ENCODE measurements at places on chromosomes 3 and 15. TPM values are rescaled to one million over a fixed set of nuclear protein-coding genes. Genes with fewer than 3 reads are reported as not detected.

GRCh38 chr3:9244495-9245183 lies 4.8 kb downstream of the SRGAP3 start:
- no peak for DNase-seq

- no peak for DNase-seq
These were observed 82.2 kb downstream of the ABI3BP start for GRCh38 chr3:100910986-100911385.

- DNase-seq: no peak
These were observed 59.9 kb upstream of the CORO2B start for GRCh38 chr15:68518785-68519430.

DNA sequence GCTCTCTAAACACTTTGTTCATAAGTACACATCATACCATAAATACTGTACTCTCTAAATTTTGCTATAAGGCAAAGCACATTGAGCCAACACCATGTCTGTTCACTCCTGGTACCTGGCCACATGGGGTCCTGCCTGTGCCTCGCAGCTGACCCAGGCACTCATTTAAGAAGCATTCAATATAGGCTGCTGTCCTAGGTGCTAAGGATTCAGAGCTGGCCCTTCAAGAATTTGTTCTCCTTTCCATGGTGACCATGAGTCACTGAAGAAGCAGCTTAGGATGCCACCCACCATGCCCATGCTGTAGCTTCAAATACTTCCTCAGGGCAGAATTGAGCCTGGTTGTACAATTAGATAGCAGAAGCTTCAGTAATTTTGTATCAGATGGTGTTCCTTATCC lies 119.2 kb upstream of the ZBED2 start:
- no peak for DNase-seq

- no peak for DNase-seq
These were observed 838.3 kb downstream of the VGLL3 start for GRCh38 chr3:86152620-86153019.

- no peak for DNase-seq
These were observed 32.8 kb downstream of the LRRK1 start for GRCh38 chr15:100951965-100952364.

DNA sequence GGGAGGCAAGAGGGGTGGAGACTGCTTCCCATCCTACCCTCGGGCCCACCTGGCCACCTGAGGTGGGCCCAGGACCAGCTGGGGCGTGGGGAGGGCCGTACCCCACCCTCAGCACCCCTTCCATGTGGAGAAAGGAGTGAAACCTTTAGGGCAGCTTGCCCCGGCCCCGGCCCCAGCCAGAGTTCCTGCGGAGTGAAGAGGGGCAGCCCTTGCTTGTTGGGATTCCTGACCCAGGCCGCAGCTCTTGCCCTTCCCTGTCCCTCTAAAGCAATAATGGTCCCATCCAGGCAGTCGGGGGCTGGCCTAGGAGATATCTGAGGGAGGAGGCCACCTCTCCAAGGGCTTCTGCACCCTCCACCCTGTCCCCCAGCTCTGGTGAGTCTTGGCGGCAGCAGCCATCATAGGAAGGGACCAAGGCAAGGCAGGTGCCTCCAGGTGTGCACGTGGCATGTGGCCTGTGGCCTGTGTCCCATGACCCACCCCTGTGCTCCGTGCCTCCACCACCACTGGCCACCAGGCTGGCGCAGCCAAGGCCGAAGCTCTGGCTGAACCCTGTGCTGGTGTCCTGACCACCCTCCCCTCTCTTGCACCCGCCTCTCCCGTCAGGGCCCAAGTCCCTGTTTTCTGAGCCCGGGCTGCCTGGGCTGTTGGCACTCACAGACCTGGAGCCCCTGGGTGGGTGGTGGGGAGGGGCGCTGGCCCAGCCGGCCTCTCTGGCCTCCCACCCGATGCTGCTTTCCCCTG lies 2.2 kb upstream of the FES start:
- no peak for DNase-seq

- DNase-seq: peak; percentile 52
These were observed 27.9 kb upstream of the SLC6A6 start for GRCh38 chr3:14374444-14374883.

TMED3 gene
- polyA plus RNA-seq: 49.0 TPM
